ENCODE measurements at places on chromosomes 6 and 20.

GRCh38 chr6:134235937-134236751 is 81.8 kb downstream of the SGK1 start:
- DNase-seq, result no peak

- no peak for DNase-seq
These were observed 151.4 kb upstream of the TNFAIP3 start for GRCh38 chr6:137715589-137716045.

DNA sequence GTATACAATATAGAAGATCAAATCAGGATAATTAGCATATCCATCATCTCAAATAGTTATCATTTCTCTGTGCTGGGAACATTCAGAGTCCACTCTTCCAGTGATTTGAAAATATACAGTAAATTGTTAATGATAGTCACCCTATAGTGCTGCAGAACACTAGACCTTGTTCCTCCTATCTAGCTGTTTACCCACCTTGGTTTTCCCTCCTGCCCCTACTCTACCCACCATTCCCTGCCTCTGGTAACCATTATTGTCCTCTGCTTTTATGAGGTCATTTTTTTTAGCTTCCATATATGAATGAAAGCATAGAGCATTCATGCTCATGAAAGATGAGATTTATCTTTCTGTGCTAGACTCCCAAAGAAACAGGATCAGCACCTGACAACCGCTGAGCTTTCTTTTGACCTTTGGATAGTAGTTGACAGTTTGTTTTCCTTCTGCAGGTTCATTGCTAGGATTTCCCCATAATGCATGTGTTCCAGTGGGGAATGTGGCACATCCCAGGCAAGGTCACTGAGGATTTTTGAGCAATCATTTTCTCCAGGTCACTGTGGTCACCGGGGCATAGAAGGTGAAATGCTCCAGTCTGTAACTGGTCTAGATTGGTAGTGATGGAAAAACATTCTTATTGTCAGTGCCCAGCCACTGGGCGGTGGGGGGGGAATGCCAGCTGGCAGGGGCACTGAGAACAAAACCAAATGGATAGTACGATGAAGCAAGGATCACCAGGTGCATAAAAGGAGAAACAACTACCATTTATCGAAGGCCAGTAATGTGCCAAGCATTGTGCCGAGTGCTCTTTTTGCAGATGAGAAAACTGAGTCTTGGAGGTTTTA is 33.6 kb upstream of the BCAS1 start:
- no peak for DNase-seq

DNA sequence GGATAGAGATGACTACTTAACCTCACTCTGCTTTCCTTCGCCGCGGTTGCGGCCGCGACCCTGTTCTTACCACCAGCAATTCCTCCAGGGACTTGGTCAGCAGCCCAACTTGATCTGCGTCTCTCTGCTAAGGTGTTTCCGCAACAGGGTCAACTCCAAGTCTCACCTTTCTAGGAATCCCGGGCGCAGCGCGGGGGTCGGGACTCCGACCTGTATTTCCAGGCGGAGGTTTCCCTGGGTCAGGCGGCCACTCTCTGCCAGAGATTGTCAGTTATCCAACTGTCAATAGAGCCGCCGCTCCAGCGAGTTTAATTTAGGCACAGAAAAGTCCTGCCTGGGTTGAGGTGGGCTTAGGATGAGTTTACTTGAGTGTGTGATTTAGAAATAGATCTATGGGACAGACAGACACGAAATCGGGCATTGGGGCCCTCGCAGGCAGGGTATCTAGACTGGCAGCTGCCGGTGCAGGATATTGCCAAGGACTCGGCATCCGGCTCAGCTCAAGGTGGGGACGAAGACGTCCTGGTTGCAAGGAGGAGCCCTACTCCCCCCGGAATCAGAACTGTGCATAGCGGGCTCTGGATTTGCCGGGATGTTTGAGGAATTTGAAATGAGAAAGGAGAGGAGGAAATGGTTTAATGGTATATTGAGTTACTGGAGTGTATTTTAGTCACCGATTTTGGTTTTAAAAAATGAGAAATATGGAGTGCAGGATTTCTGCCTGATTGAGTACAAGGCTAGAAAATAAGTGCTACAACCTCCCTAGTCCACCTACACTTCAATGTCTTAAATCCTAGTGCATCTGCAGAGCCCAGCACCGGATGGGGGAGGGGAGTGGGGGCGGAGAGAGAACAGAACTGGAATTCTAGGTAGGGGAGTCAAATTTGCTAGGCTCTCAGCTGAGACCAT is 23.7 kb downstream of the POM121L2 start:
- DNase-seq, result no peak

DNA sequence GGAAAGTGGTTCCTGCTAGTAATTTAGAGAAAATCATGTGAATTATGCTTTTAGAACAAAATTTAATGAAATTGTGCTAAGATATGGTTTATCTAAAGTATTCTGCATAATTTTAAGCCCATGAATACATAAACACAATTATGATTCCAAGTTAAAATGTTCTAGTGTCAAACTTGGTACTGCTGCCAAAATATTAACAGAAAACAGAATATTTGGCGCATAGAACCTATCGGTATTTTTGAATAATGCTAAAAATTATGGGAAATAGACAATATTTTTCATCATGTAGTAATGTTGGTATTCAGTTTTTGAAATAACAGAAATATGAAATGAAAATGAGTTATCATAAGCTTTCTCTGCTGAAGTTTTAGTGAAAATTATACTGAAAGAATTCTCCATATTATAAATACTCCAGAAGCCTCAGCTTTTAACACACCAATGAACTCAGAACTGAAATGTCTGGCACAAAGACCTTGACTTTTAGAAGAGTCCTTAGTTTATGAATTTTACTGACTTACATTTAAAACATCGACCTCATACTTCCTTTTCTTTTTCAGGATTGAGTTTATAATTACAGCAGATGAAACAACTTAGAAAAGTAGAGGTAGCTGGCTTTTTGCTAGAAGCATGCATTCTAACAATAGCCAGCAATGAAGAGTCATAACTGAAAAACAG is 1192.3 kb upstream of the GJE1 start:
- DNase-seq, result no peak
